Erythroblast (primary cell): ENCODE measurements at places on chromosomes 4 and X.
A peak's percentile ranks its signal among the peaks of the same experiment; 100 is the strongest.

GRCh38 chr4:122873821-122874593, 47.4 kb downstream of the FGF2 start:
- peak; percentile 2 for DNase-seq

GRCh38 chrX:107579956-107580355, 48.4 kb upstream of the PRPS1 start:
- DNase-seq = no peak

DNA sequence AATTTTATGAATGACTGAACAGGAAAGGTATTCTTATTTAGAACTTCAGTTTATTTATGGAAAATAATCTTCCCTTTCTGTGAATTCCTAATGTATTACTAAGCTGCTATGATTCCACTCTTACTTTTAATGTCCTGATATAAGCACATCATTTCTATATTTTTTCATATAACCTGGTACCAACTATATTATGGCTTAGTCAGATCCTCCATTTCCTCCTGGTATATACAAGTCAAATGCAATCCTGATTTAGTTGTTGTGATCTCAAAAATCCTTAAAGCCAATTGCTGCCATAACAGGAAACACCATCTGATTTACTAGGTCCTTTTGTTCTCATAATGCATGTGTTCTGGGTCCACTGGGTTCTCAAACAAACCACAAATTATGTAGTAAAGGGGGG, 26.8 kb downstream of the TRMT2B start:
- no peak for DNase-seq

DNA sequence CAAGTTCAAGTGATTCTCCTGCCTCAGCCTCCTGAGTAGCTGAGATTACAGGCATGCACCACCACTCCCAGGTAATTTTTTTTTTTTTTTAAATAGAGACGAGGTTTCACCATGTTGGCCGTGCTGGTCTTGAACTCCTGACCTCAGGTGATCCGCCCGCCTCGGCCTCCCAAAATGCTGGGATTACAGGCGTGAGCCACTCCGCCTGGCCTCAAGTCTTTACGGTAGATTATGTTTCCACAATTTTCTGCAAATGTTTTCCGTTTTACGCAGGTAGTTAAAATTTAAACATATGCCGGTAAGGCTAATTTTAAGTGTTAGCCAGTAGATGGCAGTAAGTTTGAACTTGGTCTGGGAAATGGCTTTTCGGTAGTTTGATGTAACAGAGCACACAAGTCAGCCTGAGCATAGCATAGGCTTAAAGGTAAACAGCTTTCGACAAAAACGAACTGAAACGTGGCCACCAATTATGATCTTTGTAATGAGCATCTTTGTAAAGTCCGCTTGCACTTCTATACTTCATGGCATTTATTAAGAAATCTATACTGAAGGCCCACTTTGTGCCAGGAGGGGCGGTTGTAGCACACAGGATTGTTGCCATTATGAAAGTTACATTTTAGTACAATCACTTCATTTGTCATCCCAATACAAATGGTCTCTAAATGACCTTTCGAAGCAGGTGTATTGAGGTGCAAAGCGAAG, 31.1 kb downstream of the CCKAR start:
- peak; percentile 32 for DNase-seq

- DNase-seq = peak; percentile 16
These were observed 58.3 kb upstream of the SMARCA5 start for GRCh38 chr4:143455211-143455610.

DNA sequence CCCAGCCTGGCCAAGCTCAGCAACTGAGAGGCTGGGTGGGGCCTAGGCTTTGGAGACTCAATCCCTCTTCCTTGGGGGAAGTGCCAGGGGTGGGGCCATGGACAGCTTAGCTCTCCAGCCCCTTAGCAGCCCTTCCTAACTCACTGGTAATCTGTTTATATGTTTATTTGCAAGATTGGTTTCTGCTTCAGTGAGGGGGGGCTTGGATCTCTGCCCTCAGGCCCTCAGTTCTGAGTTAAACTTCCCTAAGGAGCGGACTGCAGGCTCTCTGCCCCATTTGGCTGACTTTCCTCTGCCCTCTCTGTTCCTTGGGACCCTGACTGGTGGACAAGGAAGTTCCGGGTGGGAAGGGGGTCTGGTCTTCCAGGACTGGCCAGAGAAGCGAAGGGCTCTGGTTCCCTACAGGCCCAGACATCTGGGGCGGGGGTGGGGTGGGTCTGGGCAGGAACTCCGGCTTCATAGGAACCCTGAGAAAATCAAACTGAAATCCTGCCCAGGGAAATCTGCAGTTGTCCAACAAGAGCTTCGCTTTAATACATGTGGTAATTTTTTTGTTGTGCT, 51.4 kb downstream of the NALF2 start:
- no peak for DNase-seq

DNA sequence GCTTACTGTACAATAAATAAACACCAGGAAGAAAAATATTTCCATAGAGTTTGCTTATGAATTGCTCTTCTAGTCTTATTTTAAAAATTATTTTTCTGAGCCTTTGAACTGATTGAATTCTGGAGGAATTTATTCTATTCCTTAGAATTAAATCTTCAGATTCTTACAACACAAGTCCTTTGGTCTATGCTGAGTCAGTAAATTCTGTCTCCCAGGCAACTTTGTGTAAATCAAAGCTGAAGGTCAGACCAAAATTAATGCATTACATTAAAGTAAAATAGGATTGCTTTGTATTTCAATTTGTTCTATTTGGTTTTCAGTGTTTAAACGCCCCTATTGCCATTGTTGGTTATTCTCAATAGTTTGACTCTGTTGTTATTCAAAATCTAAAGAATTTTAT, 26.8 kb upstream of the STPG2 start:
- DNase-seq = no peak

- no peak for DNase-seq
These were observed 1290.8 kb upstream of the PABPC4L start for GRCh38 chr4:135492439-135492838.

- peak; percentile 40 for DNase-seq
These were observed 68.4 kb downstream of the RHOH start for GRCh38 chr4:40264995-40265909.

DNA sequence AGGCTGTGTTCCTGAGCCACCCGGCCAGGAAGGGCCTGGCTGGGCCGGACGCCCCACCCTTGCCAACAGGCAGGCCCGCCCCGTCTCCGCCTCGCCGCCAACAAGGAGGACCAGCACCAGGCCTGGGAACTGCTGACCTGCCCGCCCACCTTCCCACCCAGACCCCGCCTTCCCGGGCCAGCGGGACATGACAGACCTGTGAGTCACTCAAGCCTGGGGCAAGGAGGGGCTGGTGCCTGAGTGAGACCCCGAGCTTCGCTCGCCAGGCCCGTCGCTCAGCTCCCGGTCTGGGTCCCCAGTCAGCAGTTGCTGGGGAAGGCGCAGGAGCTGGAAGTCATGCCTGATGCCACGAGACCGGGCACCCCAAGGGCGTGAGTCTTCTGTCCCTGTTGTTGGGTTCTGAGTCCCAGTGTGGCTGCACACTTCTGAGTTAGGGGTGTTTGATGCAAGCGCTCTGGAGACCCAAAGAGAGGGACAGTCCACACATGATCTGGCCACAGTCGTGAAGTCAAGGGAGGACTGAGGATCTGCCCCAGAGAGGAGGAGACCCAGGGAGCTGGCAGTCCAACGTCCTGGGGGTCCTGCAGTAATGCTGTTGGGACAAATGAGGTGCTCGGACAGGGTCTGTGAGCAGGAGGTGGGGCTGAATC, at the start of gene DNASE1L1:
Gene DNASE1L1, minus strand, starts transcription at position 33 of the 650 bp plus-strand sequence. CDS start 3,686 bp downstream, outside the sequence.
- peak; percentile 83 for DNase-seq

GRCh38 chrX:136204571-136204970, 46.6 kb downstream of the MAP7D3 start:
- no peak for DNase-seq

GRCh38 chrX:101658661-101659491, 774 bp downstream of the ARMCX2 start:
- peak; percentile 28 for DNase-seq

DNA sequence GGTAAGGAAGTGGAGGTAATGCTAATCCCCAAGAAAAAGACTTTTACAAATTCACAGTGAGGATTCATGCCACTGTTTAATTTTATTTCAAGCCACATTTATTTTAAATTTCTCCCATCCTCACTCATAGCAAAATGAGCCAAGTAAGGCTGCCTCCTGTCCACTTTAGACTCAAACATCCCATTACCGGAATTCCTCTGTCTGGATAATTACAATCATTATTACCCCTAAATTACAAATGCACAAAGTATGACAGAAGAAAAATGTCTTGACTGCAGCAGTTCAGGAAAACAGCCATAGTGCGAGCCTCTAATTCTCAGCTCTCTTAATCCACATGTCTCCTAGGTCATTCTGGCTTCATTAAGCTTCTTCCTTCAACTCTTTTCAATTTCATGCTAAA, 57.0 kb downstream of the MAPK10 start:
- DNase-seq = no peak

GRCh38 chr4:87359258-87359657, 31.7 kb downstream of the HSD17B11 start:
- DNase-seq = no peak

GRCh38 chrX:131812847-131813825, 210.0 kb upstream of the STK26 start:
- DNase-seq = peak; percentile 81

DNA sequence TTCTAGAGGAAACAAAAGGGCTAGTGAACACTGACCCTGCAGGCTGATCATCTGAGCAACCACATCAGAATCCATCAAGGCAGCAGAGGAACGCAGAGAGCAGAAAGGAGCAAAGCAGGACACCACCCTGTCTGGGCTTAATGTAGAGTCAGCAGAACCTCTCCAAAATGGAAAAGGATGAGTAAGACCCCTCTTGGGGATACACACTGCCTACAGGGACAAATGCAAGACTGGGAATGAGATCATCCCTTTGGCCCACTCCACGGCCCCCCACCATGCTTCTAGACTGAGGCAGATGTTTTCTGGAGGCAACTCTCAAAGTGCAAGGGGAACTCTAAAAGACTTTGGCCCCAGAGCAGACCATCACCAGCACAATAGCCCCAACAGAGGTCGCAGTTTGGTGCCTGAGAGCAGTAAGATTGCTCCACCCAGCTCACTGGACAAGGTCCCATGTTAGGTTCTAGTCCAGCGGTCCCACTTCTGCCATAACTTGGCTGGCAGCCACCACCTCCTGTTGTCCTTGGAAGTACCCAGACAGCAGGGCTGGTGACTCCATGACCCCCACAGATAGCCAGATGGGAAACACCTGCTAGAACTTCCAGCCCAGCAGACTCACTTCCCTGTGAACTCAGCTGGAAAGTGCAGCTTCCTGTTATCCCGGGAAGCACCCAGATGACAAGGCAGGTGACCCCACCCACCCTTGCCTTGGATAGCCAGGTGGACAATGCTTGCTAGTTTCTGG, 372.7 kb downstream of the INPP4B start:
- DNase-seq = no peak

- no peak for DNase-seq
These were observed 63.7 kb downstream of the HS3ST1 start for GRCh38 chr4:11365039-11365438.

GRCh38 chr4:90798948-90799347, 671.8 kb downstream of the CCSER1 start:
- no peak for DNase-seq

DNA sequence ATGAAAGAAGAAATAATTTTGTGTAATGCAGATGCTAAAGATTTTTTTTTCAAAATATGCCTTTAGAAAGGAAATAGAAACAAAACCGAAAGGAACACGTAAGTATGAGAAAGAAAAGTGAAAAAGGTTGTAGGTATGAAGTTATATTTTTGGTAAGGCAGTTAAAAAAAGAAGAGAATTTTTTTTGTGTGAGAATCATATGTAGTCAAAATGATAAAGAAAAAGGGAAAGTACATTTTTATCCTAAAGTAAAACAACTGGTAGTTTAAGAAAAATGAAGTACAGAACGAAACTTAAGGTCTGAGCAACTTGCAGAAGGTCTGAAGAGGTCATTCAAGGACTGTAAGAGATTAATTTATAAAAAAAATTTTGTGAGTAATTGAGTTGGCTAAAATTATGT, 164.0 kb upstream of the TRAM1L1 start:
- DNase-seq = no peak

- DNase-seq = no peak
These were observed 1312.6 kb downstream of the PCDH18 start for GRCh38 chr4:136219592-136220125.

DNA sequence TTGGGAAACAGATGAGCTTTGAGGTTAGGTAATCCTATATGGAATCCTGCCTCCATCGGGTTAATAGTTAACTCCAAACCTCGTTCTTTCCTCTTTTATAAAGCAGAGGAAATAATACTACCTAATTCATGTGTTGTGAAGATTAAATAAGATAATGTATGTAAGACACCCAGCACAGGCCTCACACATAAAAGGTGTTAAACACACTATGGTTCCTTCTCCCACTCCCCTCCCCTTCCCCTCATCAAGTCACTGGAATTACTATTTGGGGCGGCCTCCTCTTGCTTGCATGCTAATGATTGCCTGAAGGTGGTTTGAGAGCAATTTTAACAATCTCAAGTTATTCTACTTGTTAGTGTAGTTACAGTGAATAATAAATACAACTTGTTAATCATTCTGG, 404.4 kb upstream of the RASGEF1B start:
- DNase-seq = no peak

DNA sequence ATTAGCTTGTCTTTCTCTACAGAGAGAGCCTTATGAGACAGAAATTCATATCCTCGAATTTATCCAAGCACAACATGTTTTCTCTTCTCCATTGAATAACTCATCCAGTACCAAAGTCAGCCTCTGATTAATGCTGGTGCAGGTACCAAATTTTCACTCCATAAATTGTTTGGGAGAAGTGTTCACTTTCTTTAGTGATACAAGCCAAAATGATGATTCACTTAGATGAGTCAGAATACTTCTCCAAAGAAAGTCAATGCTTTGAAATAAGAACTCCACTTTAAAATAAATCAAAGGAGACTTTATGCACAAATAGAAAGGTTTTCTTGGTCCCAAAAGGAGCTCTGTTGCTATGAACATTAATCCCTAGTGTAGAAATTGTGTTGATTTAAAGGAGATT, 60.2 kb downstream of the MAOB start:
- DNase-seq = no peak
